ENCODE measurements at places on chromosomes 2 and 18.

DNA sequence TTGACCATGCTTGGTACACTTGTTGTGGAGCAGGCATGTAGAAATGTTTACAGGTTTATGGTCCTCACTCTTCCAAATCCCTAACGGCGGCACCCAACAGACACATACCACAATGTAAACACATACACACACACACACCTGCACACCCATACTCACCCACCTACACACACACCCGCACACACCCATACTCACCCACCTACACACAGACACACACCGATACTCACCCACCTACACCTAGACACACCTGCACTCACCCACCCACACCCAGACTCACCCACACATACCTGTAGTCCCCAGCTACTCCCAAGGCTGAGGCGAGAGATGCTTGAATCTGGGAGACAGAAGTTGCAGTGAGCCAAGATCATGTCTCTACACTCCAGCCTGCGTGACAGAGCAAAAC, 1.5 kb upstream of the RAB6D start:
- DNase-seq: no peak

- DNase-seq: no peak
Observed at GRCh38 chr2:196515608-196516007, 123.9 kb upstream of the CCDC150 start.

- DNase-seq: no peak
Observed at GRCh38 chr2:47896450-47896968, 9.8 kb downstream of the FBXO11 start.

- no peak for DNase-seq
Observed at GRCh38 chr18:55324166-55324565, 263.8 kb downstream of the TCF4 start.

DNA sequence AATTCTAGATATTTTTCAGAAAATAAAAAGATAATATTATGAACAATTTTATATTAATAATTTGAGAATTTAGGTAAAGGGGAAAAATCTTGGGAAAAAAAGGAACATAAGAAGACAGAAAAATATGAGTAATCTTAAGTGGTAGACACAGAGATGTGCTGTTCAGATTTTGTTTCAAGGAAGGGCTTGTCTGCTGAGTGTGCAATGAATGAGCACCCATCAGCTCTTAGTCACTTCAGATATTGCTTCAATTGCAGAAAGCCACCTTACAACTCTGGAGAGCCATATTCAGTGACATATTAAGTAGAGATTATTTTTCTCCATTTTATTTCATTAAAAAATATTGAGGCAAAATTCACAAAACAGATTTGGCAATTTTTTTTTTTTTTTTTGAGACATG, 282.0 kb upstream of the CHST9 start:
- DNase-seq: no peak

DNA sequence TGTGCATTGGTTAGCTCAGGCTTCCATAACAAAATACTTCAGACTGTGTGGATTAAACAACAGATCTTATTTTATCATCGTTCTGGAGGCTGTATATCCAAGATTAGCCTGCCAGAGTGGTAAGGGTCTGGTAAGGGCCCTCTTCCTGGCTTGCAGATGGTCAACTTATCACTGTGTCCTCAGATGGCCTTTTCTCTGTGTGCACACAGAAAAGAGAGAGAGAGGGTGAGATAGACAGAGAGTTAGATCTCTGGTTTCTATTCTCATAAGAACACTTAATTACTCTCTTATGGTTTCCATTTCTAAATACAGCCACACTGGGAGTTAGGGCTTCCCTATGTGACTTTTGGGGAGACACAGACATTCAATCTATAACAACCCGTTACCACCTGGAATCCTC, 1003.5 kb downstream of the TSN start:
- peak; percentile 18 for DNase-seq

DNA sequence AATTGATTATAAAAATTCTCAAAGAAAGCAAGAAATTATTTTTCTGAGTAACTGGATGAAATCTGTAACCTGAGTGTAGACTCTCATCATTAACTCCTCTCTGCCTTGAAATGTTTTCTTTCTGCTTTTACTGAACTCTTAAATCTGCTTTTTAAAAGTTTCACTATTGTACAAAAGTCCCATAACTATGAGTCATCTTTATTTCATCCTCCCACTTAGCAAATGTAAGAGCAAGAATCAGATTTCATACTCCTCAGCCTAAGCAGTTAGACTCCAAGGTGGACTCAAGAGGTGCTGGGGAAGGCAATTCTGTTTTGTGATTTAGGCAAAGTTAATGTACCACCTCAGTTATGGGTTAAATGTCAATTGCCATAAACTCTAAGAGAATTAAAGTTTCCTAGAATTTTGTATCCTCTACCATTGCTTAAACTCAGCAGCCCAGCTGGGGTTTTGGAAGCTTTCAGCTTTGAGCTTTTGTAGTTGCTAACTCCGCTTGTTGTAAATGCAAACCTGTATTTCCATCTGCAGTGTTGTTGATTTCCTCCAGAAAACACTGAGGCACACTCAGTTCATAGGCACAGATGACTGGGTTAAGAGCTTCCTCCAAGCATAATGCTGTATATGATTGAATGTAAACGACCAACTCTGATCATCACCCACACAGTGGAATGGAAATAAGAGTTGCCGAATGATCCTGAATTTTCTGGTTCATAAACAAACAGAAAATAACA, 268.8 kb downstream of the ARHGAP15 start:
- DNase-seq: no peak

DNA sequence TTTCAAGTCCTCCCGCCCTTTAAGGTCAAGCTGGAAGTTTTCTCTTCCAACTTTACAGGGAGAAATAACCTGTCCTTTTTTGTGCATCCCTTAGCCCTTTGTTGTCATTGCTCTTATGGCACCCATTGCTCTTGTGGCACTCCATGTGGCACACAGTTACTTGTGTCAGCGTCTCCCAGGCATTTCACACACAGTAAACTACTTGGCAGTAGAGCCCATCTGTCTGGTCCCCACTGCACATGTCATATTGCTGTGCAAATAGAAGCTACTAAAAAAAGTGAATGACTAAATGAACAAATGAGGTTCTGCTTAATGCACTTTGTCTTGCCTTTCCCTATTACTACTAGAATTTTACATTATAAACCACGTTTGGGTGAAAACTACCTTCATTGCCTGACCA, 149.3 kb downstream of the EML6 start:
- no peak for DNase-seq

- no peak for DNase-seq
Observed at GRCh38 chr18:29154196-29154757, 977.3 kb upstream of the CDH2 start.

DNA sequence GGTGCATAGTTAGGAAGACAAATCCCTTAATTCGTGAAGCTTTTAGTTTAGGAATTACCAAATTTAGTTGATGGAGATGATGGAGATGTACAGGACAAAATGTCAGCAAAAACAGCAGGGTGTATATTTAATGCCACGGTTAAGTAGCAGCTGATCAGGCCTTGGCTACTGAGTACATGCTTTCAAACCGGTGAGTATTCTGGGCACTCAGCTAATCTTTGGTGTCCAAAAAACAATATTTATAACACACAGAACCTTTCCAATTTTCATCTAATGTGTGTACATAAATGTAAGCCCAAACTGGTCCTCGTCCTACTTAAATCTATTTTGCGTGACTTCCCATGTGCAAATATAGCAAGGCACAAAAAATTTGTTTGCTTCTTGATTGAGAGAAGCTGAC, 703.4 kb upstream of the LINC00305 start:
- no peak for DNase-seq

GRCh38 chr18:66754335-66754734, 150.4 kb upstream of the CDH19 start:
- DNase-seq: no peak

DNA sequence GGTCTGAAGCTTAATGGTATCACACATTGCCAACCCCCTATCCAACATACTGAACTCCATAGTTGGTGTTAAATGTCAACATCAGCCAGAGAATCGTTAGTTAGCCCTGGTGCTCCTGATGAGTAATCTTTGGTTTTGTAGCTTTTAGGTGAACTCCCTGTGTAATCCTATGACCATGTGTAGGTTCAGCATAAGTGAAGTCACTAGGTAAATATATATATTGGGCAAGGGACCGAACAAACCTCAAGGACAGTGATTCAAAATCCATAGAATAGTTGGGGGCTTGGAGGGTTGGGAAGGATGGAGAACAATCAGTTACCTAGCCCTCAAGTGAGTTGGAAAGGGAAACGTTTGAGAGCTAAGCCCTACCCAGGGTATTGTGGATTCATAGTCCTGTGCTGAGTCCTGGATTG, 16.0 kb upstream of the AP1S3 start:
- no peak for DNase-seq

GRCh38 chr2:239106966-239107365, 259.1 kb downstream of the TWIST2 start:
- DNase-seq: no peak

DNA sequence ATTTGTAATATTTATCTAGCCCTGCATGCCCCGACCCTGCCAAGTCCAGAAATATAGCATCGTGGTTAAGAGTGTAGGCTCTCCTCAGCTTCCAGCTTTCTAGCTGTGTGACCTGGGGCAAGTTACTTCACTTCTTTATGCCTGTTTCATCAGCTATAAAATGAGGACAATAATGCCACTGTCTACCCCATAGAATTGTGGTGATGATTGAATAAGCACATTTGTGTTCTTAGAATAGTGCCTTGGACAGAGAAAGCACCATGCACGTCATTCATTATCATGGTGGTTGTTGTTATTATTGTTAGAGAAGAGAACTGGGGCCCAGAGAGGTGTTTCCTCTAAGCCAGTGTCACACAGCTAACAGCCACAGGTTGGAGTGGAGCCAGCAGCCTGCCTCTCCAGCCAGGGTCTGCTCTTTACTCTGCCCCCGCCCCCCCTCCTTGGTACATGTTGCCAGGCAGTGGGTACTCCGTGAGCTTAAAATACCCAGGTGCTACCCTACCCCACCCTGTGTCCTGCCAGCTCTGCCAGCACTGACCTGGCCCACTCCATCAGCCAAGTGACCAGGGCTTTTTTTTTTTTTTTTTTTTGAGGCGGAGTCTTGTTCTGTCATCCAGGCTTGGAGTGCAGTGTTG, 202.1 kb downstream of the CTIF start:
- DNase-seq: no peak

DNA sequence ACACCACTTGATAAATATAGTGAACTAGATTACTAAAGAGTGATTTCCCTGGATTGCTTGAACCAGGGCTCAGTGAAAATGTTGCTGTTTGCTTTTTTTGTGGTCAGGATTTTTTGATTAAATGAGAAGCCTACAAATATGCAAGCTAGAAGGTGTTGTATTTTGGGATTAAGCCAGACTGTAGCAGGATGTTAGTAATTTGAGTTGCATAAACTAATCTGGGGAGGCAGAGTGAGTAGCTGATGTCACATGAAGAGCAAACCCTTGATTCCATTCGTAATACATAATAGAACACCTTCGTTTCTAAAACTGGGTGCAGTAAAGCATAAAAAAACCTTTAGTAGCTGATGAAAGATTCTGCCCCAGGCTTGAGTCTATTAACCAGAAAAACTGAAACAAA, 32.0 kb downstream of the NEDD4L start:
- no peak for DNase-seq

- DNase-seq: no peak
Observed at GRCh38 chr2:233448220-233448559, 93.9 kb downstream of the DGKD start.

- peak; percentile 66 for DNase-seq
Observed at GRCh38 chr2:95159690-95160449, at the start of gene ZNF514. ZNF514 (minus strand) TSS chr2:95159848; CDS start chr2:95153253, 6,595 bp downstream.

GRCh38 chr2:189719571-189719970, 43.0 kb downstream of the OSGEPL1 start:
- no peak for DNase-seq

- no peak for DNase-seq
Observed at GRCh38 chr2:239664216-239664810, 263.5 kb upstream of the HDAC4 start.

- no peak for DNase-seq
Observed at GRCh38 chr2:148913492-148913891, 38.5 kb downstream of the KIF5C start.

DNA sequence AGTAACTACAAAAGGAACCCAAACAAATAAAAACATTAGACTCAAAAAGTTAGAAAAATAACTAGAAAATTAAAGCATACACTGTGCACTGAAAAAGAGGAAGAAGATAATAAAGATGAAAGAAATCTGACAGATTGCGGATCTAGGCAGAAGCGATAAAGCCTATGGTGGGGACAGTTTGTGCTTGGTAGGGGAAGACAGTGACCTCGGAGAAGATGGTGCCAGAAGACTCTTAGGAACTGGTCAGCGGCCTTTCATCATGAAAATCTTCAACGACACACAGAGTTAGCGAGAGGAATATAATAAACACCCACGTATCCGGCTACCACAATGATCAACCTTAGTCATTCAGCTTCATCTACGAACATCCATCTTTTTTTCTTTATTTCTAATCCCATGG, 180.5 kb downstream of the HDAC4 start:
- DNase-seq: no peak

DNA sequence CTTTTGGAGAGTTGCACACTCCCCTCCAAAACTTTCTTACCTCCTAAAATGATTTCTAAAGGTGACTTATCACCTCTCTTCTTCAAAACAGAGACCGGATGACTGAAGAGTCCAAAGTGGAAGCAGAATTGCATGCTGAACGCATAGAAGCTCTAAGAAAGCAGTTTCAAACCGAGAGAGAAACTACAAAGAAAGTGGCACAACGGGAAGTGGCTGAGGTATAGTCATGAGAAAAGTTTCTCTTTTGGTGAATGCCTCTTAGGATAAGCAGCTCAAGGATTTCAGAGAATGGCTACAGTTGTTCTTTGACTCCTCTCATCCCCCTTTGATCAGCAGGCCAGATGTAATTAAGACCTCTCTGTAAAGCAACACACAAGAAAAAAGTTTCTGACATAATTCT, 73.6 kb downstream of the GTF3C3 start:
- DNase-seq: no peak

GRCh38 chr2:86274265-86274917, 63.0 kb downstream of the REEP1 start:
- no peak for DNase-seq

DNA sequence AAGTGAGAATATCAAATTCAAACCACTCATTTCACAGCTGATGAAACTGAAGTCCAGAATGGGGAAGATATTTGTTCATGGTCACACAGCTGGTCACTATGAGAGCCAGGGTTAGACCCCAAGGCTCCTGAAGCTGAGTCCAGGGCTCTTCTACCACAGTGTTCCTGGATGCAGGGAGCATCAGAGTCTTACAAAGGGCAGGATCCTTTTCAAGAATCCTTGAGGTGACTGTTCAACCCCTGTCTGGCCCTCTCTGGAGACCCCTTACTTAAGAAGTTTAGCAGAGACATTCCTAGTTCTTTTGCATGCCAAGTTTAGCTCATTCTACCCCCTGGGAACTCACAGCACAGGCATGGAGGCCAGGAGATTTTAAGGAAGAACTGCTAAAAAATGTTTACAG, 15.7 kb downstream of the PROKR1 start:
- no peak for DNase-seq

DNA sequence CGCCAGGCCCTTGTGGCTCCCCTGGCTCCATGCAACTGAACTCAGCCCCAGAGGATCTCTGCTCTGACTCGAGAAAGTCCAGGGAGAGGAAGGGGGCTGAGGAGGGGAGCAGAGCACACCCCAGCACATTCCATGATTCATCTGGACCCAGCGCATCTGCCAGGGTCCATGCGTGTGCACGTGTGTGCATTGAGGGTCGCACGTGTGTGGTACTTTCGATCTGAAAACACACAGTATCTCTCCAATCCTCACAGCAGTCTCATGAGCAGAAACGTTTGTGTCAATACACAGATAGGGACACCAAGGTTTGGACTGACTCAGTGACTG, 146.4 kb upstream of the ID2 start:
- no peak for DNase-seq
